Muscle of arm (tissue), 14 donors: ENCODE measurements at places on chromosomes 13 and 19. TPM values are rescaled to one million over a fixed set of nuclear protein-coding genes. Genes with fewer than 3 reads are reported as not detected.

TTYH1 gene
- polyA plus RNA-seq: 6.2 TPM

GRCh38 chr19:33496038-33496895, 25.3 kb downstream of the PEPD start:
- DNase-seq: no peak

NLRP7 gene
- polyA plus RNA-seq: not detected

DNA sequence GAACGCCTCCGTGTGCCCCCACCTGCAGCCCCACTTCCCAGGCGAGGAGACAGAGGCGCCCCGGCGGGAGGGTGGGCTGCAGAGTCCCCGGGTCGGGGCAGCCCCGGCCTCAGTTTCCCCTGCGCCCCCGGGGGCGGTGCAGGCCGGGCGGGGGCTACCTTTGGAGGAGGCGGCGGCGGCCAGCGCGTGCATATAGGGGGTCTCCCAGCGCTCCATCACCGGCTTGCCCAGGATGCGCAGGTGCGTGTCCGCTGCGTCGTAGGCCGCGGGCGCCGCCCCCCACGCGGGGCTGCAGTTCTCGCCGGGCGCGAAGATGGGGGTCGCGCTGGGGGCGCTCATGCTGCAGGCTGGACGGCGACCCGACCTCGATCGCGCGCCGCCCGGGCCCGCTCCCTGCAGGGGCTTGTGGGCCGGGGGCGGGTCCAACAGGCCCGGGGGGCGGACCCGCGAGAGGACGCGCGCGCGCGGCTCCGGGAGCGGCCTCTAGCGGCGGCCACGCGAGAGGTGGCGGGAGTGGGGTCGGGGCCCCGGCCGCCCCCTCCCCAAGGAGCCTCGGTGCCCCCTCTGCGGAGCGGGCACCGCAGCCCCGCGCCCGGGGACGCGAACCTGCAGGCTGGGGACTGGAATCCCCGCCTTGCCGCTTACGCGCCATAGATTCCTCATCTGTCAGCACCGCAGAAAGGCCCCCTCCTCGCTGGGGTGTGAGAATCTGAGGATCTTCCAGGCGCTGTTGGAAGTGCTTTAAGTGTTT, at the start of gene GAMT:
TSS of gene GAMT (minus strand) at position 405 of the 751 bp plus-strand sequence. CDS start at position 339, 66 bp downstream.
- DNase-seq: no peak

GRCh38 chr19:53847555-53847954, 20.1 kb upstream of the MYADM start:
- DNase-seq: no peak

DNA sequence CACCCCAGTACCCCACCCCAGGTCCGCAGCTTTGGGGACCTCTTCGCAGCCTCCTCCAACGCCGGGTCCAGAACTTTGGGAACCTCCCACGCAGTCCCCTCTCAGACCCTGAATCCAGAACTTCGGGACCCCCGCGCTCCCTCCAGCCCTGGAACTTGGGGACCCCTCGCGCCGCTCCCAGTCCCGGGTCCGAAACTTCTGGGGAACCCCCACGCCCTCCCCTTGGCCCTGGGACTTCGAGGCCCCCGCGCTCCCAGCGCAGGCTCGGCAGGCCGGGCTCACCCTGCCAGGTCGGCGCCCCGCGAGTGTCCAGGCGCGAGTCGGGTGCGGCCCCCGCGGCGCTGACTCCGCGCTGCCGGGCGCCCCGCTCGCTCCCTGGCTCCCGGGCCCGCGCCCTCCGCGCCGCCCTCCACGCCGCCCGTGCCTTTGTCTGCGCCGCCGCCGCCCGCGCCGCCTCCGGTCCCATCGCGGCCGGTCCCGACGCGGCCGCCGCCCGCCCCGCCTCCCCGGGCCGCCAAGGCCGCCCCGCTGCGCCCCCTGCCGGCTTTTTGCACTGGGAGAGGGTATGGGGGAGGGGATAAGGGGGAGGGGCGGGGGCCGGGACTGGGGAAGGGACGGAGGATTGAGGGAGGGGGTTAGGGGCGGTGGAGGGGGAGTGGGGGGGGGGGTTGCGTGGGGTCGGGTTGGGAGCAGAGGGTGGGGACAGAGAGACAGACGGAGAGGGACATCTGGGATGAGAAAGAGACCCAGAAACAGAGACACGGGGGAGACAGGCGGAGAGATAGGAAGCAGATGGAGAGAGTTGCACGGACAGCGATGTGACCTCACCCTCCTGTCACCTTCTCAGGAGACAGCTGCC, at the start of gene HOMER3:
TSS of gene HOMER3 (minus strand) at position 449 of the 859 bp plus-strand sequence. CDS start 2,235 bp downstream, outside the sequence.
- peak; percentile 76 for DNase-seq

DNA sequence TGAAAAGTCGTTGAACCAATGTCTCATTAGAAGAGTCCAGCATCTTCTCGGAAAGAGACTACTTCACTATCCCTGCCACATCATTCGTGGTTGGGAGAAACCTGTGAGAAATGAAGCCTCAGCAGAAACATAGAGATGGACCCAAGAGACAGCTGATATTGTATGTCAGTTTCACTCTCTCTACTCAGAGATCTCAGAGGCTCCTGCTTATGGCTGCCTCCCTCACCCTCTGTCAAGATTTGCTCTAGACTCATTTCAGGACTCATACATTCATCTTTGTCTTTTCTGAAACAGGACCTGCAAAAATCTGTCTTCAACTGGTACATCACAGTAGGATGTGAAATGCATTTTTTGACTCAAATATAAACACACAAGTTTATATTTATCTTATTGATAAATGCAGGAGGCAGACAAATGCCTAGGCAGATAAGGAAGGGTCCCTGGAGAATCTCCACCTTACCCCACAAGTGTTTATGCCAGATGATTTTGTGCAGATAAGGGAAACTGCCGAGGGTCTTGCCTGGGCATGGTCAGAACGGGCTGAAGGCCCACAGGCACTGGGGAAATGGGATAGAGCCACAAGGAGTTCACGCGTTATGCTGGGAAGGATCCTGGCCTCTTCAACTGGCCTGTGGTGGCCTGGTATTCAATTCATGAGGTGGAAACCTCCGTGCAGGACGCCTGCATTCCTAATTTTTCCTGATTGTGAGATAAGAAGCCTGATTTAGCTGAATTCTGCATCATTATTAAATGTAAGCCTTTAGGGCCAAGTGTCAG, 1834.0 kb upstream of the PCDH20 start:
- no peak for DNase-seq

LILRB1 gene
- 1.1 TPM for polyA plus RNA-seq

INSL3 gene
- not detected for polyA plus RNA-seq

DNA sequence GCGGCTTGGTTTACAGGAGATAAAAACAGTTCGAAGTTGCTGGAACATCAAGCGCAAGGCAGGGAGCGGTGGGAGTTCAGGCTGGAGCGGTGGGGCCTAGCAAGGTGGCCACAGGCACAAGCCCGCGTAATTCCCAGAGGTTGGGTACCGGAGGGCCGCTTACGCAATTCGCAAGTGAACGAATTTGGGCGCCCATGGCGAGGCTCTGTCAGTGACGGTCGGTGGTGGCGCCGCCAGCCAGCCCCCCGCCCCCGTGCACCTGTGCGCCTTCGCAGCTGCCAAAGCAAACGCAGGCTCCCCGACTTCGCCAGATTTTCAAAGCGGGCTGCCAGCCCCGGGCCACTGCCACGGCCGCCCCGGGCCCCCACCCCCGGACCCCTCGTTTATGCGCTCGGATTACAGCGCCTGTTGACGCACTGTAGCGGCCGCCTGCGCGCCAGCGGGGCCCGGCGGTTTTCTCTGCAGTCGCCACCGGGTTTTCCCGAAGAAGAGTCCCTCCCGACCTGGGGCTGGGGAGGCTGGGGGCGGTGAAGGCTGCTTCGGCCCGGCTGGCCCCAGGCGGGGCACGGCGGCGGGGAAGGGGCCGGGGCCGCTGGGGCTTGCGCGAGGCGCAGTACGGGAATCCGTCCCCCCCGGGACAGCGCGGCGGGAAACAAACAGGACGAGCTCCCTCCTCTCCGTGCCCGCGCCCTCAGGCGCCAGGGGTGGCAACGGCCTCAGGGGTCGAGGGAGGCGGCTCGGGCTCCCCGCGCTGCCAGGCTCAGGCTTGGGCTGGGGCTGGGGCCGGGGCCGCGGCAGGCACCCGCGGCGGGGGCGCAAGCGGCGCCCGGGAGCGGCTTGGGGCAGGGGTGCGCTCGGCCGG, 709 bp downstream of the N4BP2L1 start:
- DNase-seq: peak; percentile 31

DNA sequence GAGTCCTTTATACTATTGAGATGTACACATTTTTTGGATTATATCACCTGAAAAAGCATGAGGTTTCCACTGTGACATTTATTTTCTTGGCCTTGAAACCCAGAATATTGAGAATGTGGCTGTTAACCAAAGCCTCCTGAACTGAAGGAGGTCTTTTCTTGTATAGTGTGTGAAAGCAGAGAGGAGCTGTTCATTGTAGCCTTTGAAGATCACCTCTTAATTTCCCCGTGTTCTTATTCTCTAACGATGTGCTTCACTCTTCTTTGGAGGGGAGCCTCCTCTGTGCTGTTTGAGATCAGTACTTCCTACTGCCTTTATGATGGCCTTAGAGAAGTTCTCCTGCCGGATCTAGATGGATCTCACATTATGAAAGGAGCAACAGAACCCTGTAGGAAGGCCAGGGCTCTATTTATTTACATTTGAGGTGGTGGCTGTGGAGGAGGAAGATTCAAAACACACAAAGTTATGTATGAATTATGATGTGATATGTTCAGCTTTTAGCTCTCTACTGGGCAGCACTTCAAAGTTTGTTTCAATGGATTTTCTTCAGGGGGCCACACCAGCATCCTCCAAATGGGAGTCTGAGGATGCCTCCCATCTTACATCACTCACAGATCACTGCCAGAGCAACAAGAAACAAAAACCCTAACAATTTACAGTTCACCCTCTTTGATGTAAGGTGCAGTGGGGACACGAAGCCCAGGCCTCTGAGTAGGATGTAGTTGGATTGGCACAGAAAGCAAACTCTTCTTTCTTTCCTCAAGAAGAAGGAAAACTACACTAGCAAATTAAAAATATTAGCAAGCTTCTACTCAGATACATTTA, 322.3 kb downstream of the DLEU7 start:
- no peak for DNase-seq

COL4A1 gene
- 354 TPM for polyA plus RNA-seq

PCSK4 gene
- polyA plus RNA-seq: not detected

DNA sequence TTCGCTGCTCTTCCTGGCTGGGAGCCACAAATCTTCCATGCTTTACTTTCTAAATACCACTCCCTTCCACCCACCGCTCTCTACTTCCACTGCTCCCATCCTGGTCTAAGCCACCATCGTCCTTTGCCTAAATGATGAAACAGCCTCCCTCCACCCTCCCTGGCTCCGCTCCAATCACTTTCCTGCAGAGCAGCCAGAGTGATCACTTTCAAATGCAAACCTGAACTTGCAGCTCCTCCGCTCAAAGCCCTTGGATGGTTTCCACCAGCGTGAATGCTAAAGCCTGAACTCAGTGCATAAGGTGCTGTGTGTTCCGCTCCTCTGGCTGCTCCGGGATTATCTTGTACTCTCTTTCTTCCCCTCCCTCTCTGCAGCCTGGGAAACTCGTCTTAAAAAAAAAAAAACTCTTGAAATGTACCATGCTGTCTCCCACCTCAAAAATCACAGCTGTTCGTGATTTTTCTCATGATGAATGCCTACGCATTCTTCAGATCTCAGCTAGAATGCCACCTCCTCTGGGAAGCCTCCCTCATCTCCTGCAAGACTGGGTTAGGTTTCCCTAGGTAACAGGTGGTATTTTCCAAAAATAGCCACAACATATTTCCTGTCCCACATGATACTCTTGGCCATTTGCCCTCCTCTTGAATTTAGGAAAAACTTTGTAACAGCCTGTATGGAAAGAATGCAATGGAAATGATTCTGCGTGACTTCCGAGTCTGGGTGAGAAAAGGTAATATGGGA, 3.7 kb upstream of the SIN3B start:
- DNase-seq: peak; percentile 89
